ENCODE measurements at places on chromosomes 5 and 9. TPM values are rescaled to one million over a fixed set of nuclear protein-coding genes. Genes with fewer than 3 reads are reported as not detected.
A peak's percentile ranks its signal among the peaks of the same experiment; 100 is the strongest.

KCNMB1 gene
- total RNA-seq: 47.1 TPM

KIF4B gene
- total RNA-seq: 0.16 TPM

PCDHA2 gene
- total RNA-seq: 0.33 TPM

HTR4 gene
- 16.1 TPM for total RNA-seq

ENTREP1 gene
- 3.8 TPM for total RNA-seq

SCGB3A1 gene
- total RNA-seq: not detected

DNA sequence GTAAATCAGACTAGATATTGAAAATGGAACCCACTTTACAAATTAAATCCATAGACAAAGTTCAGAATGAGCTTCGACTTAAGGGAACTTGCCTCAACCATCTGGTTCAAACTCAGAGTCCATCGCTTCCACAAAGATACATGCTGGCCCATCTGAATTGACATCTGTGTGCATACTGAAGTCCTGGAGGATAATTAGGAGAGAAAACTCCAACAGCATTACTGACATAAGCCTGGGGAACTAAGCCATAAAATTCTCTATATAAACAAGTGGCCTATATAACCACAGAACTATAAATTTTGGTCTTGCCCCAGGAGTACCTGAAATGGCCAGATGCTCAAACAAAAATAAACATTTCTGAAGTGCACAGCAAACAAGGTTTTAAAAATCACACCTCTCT lies 94.4 kb downstream of the IZUMO3 start:
- no peak for DNase-seq
- H3K4me1 ChIP-seq: no peaks in the 10 kb centered on the region
- H3K4me3 ChIP-seq: no peak overlapping the region
- no peaks in the 10 kb centered on the region for H3K27me3 ChIP-seq

DNA sequence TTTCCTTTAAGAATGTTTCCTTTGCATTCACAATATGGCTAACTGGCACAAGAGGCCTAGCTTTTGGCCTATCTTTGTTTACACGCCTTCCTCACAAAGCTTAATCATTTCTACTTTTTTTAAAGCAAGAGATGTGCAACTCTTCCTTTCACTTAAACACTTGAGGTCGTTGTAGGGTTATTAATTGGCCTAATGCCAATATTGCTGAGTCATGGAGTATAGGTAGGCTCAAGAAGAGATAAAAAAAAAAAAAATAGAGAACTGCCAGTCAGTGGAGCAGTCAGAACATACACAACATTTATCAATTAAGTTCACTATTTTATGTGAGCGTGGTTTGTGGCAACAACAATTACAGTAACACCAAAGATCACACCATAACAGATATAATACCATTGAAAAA lies 5.9 kb downstream of the FKBP15 start:
- peaks cover 13% of the 10 kb centered on the region for H3K36me3 ChIP-seq
- H3K4me1 ChIP-seq: peaks cover 19% of the 10 kb centered on the region
- no peak for DNase-seq
- no peak overlapping the region for H3K27ac ChIP-seq

GRCh38 chr9:4084435-4084818 lies 215.4 kb downstream of the GLIS3 start:
- H3K4me1 ChIP-seq: no peaks in the 10 kb centered on the region
- H3K27me3 ChIP-seq: no peaks in the 10 kb centered on the region
- H3K36me3 ChIP-seq: no peaks in the 10 kb centered on the region
- H3K4me3 ChIP-seq: peak overlapping the region; percentile 21
- DNase-seq: peak; percentile 76
- peak overlapping the region; percentile 80 for H3K27ac ChIP-seq

- no peak overlapping the region for H3K4me3 ChIP-seq
- H3K27ac ChIP-seq: no peak overlapping the region
- H3K4me1 ChIP-seq: no peaks in the 10 kb centered on the region
These were observed 75.6 kb downstream of the DMRT2 start for GRCh38 chr9:1125741-1126140.

- H3K27ac ChIP-seq: no peak overlapping the region
- H3K36me3 ChIP-seq: no peaks in the 10 kb centered on the region
- H3K27me3 ChIP-seq: no peaks in the 10 kb centered on the region
- no peak for DNase-seq
These were observed 49.4 kb upstream of the LRRC19 start for GRCh38 chr9:27054841-27055240.

DNA sequence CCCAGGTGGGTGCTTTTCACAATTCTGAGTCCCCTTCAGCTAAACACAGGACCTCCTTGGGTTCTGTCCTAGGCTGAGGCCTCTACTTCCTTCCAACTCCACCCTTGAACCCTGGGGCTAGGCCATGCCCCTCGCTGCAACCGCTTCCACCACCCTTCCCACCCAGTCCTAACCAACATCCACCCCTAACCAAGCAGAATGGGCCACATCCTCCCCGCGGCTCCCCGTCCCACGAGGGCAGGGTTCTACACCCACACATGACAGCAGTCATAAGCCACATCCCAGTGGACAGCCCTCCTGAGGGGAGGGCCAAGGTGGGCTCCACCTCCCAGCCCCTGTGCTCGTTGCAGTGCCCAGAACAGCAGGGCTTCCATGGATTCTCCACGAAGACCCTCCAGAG lies 65.8 kb downstream of the SHB start:
- peaks cover 16% of the 10 kb centered on the region for H3K4me1 ChIP-seq
- no peak for DNase-seq
- no peak overlapping the region for H3K4me3 ChIP-seq
- no peaks in the 10 kb centered on the region for H3K36me3 ChIP-seq

- peaks cover 67% of the 10 kb centered on the region for H3K4me1 ChIP-seq
- no peaks in the 10 kb centered on the region for H3K27me3 ChIP-seq
- H3K36me3 ChIP-seq: no peaks in the 10 kb centered on the region
These were observed 16.6 kb upstream of the RALGDS start for GRCh38 chr9:133137451-133138231.

- peak overlapping the region; percentile 76 for H3K4me3 ChIP-seq
- H3K36me3 ChIP-seq: no peaks in the 10 kb centered on the region
- H3K27me3 ChIP-seq: no peaks in the 10 kb centered on the region
- peaks cover 9% of the 10 kb centered on the region for H3K4me1 ChIP-seq
- DNase-seq: no peak
These were observed 511 bp upstream of the WDR41 start for GRCh38 chr5:77492653-77493000.

DNA sequence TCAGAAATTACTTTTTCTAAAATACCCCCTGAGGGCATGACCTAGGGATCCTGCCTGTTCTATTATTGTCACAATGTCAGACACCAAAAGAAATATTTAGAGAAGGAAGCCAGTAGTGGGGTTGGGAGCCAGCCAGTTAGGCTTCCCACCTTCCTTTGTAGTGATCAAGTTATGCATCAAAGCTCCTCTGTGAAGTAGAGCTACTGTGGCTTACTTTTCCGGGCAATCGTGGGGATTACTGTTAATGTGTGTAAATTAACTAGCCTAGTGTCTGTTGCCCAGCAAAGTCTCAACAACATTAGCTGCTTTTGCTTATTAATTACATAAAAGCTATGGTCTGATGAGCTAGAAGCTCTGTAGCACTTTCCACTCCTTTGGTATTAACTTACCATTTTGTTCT lies 109.0 kb upstream of the PCAT7 start:
- no peak overlapping the region for H3K4me3 ChIP-seq
- no peak overlapping the region for H3K27ac ChIP-seq
- H3K27me3 ChIP-seq: no peaks in the 10 kb centered on the region
- no peaks in the 10 kb centered on the region for H3K4me1 ChIP-seq
- DNase-seq: no peak
- peaks cover 17% of the 10 kb centered on the region for H3K36me3 ChIP-seq
